BJ (cell line): ENCODE measurements at places on chromosomes 5 and 9. TPM values are rescaled to one million over a fixed set of nuclear protein-coding genes. Genes with fewer than 3 reads are reported as not detected.

Gene IFNA21
- not detected in 2 replicates for polyA plus RNA-seq

GRCh38 chr9:89444925-89445765, 52.8 kb downstream of the SEMA4D start:
- no peak for DNase-seq

DNA sequence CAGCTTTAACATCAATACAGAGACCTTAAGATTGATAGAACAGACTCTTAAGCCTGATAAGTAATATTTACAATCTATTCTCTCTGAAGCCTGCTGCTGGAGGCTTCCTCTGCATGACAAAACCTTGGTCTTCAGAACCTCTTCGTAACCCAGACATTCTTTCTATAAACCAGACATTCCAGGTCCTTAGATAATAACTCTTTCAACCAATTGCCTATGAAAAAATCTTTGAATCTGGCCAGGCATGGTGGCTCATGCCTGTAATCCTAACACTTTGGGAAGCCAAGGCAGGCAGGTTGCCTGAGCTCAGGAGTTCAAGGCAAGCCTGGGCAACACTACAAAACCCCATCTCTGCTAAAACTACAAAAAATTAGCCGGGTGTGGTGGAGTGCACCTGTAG, 327.8 kb downstream of the ENC1 start:
- DNase-seq: no peak

Gene CDH18
- 0.31 and 0.45 TPM in 2 replicates for polyA plus RNA-seq
